ENCODE measurements at places on chromosomes 7 and 10.

GRCh38 chr7:101869901-101870290, 52.5 kb downstream of the CUX1 start:
- DNase-seq, result no peak

GRCh38 chr10:36759141-36759805, 366.1 kb upstream of the ANKRD30A start:
- DNase-seq, result no peak

GRCh38 chr10:49653273-49653929, 26.1 kb upstream of the C10orf53 start:
- DNase-seq, result no peak

- DNase-seq, result no peak
Measured at GRCh38 chr10:103021150-103021899, 103.2 kb downstream of the CNNM2 start.

DNA sequence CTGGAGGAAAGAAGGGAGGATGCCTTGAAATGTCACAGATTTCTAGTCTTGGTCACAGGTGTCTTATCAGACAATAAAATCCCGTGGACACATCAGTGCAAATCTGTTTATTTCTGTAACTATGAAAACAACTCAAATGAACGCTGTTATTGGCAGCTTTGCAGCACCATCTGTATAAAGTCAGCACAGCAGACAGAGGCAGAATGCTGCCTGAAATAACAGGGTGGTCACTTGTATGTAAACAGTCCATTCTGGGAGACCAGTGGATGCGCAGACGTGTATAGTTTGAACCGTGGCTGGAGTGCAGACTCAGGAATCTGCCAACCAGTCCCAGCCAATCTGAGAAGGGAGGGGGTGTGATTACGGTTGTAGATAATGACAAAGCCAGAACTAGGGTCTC, 54.8 kb downstream of the SEC23IP start:
- no peak for DNase-seq

- DNase-seq, result no peak
Measured at GRCh38 chr7:134988161-134988560, 1.9 kb downstream of the AGBL3 start.

GRCh38 chr7:116650436-116650835, 21.6 kb upstream of the MET start:
- no peak for DNase-seq

GRCh38 chr7:135773464-135773863, 24.9 kb upstream of the FAM180A start:
- peak; percentile 10 for DNase-seq

DNA sequence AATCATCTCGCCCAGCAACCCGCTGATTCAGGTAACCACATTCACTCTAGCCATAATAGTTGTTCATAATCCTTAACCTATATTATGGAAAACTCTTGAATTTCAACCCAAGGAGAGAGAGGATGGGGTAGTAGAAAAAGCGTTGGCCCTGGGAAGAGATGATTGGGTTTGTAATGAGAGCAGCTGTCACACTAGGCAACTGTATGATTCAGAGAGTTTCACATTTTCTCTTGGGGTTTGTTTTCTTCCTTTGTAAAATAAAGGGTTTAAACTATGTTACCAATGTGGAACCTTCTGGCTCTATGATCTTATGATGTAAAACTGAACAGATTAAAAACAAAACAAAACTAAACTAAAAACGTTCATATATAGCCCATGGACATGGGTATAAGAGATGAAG, 705.2 kb upstream of the IGFBP3 start:
- DNase-seq, result no peak

GRCh38 chr7:104137971-104138370, 69.8 kb downstream of the ORC5 start:
- no peak for DNase-seq

DNA sequence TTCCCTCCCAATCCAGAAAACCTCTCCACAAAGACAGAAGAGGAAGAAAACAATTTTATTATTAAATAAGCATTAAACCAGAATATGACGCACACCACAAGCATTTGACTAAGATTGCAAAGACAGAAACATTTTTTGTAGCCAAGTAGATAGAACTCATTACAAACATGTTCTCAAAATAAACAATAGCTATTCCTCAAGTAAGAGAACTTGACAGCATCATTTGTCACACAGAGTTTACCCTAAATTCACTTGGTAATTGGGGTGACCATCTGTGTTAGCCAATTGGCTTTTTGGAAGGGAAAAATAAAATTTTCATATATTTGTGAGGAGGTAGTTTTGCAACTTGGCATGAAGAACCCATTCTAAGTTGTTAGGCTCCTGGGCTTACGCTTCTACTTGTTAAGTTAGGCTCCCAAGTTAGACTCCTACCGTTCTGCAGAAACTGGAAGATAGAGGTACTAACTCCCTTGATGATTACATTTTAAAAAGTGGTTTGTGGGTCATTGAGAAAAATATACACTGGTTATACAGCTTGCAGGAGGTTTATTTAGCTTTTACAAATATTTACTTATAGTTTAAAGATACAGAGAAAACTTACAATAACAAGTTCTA, 618.6 kb upstream of the CNTNAP2 start:
- DNase-seq, result no peak

GRCh38 chr10:29163746-29164145, 125.1 kb upstream of the LYZL1 start:
- DNase-seq, result no peak

DNA sequence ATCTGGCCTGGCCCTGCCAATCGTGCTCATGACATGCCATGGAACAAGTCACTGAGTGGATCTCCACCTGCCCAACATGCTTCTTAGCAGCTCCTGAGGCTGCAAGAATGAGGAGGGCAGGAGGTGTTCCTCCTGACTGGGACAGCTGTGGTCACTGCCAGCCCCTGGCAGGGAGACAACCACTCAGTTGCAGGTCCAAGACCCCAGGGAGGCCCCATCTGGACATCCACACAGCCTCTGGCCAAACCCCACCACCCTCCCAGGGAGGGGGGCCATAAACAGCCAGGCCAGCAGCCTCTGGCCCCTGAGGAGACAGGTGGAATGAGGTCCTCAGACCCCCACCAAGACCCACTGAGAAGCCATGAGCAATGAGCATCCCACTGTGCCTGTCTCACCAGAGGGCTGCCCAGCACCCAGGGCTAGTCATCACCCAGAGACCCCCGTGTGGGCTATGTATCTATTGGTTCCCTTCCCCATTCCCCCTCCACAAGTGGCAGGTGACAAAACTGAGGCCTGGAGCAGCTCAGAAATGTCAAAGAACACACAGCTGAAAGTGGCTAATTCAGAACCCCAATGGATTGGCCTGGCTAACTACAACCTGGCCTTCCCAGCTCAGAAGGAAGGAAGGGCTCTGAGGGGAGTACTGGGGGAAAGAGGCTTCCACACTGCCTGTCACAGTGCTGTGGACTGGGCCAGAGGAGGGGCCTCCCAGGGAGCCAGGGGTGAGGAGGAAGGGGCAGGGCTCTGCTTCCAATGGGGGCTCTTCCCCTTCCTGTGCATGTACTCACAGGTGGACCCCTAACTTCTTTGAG, 3.0 kb downstream of the GPRIN2 start:
- DNase-seq, result peak; percentile 11

DNA sequence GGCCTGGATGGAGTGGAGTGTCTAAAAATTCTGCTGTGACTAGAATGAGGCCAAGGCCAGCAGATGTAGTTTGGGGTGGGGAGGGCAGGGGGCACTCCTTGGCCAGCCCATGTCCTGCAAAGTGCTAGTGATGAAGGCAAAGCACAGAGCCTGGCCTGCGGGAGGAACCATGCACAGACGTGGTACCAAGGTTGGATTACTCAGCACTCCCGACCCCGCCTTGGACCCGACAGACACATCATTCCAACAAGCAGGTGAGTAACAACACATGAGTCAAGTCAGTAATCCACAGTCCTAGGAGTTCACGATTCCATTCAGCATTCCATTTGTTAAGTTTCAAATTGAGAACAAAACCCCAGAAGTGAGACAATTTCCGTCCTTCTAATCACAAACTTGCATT, 317.3 kb downstream of the TCERG1L start:
- DNase-seq, result no peak

DNA sequence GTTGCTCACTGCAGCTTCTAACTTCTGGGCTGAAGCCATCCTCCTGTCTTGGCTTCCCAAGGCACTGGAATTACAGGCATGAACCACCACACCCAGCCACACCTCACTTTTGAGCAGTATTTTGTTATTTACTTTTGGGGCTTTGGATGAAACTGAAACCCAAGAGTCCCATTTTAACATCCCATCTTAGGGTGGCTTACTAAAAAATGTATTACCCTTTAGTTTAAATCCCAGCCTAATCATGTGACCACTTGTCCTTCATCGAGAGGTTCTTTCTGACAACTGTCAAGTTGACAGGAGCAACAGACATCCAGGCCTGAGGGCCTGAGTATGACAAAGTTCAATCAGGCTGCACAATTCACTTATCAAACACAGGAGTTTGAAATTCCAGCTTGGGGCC, 33.6 kb downstream of the C10orf67 start:
- DNase-seq, result no peak

GRCh38 chr7:985915-986741, 3.1 kb downstream of the CYP2W1 start:
- DNase-seq, result no peak

GRCh38 chr7:768881-769504, 41.9 kb upstream of the PRKAR1B start:
- DNase-seq, result no peak

DNA sequence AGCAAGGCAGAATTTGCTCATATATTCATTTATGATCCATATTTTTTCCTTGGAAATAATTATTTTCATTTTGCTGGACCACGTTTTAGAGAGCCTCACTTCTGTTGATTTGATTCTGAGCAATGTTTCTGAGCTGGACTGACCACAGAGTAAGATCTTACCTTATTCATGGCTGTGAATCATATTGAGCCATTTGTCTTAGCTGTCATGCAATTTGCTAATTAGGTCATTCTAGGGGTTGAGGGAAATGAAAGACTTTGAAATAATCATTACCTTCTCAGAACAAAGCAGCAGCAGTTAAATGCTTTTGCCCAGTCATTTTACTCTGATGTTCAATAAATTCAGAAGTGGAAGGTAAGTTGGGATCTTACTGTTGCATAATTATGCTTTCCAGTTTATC, 251.4 kb downstream of the SDK1 start:
- DNase-seq, result no peak

GRCh38 chr10:49656845-49657493, 22.5 kb upstream of the C10orf53 start:
- DNase-seq, result no peak

DNA sequence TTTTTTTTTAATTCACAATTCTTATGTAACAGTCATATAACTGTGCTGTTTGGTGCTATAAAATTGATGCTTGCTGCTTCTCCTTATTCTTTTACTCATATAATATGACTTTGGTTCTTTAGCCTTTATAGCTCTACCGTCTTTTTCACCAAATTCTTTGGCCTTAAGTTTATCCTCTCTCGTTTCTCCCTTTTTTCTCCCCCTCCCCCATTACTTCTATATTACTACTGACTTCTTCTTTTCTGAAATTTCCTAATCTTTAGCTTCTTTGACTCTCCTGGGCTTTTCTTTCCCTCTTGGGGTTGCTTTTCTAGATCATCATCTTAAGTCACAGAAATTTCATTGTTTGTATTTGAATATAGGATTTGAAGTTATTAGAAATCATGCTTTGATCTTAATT, 3.8 kb downstream of the BCCIP start:
- DNase-seq, result no peak

- DNase-seq, result peak; percentile 30
Measured at GRCh38 chr10:110681023-110681681, 37.0 kb downstream of the RBM20 start.

DNA sequence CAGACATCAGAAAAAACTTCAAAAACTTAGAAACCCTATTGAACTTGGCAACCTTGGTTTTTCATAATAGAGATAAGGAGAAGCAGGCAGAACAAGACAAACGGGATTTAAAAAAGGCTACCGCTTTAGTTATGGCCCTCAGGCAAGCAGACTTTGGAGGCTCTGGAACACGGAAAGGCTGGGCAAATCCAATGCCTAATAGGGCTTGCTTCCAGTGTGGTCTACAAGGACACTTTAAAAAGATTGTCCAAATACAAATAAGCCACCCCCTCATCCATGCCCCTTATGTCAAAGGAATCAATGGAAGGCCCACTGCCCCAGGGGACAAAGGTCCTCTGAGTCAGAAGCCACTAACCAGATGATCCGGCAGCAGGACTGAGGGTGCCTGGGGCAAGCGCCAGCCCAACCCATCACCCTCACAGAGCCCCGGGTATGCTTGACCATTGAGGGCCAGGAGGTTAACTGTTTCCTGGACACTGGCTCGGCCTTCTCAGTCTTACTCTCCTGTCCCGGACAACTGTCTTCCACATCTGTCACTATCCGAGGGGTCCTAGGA, 115.3 kb downstream of the NRCAM start:
- no peak for DNase-seq

- DNase-seq, result no peak
Measured at GRCh38 chr7:114310345-114311110, 104.1 kb upstream of the FOXP2 start.

DNA sequence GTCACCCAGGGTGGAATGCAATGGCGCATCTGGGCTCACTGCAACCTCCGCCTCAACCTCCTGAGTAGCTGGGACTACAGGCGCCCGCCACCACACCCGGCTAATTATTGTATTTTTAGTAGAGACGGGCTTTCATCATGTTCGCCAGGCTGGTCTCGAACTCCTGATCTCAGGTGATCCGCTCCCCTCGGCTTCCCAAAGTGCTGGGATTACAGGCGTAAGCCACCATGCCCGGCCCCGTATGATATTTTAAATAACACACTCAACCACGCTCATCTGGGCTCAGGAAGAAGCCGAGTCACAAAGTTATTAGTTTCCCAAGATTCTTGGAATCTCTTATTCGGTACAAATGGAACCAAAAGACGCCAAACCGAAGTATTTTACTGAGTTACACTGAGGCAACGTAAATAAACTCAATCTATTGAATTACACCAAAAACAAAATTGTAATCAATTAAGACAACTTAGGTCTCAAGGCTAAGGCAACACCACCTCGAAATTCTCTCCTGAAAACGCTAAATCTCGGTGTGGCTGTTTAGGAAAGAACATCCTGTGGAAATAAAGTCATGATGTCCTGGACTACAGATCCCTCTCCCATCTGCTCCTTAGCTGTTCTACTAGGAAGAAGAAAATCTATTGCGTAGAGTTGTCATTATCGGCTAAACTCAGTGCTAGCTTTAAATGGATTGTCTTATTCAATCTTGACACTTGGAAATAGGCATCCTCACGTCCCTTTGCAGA, 910 bp downstream of the ARHGAP19 start:
- no peak for DNase-seq
